ENCODE measurements at places on chromosomes 1 and 21.

- no peak for DNase-seq
Observed at GRCh38 chr1:165441166-165441880, 3.6 kb downstream of the RXRG start.

DNA sequence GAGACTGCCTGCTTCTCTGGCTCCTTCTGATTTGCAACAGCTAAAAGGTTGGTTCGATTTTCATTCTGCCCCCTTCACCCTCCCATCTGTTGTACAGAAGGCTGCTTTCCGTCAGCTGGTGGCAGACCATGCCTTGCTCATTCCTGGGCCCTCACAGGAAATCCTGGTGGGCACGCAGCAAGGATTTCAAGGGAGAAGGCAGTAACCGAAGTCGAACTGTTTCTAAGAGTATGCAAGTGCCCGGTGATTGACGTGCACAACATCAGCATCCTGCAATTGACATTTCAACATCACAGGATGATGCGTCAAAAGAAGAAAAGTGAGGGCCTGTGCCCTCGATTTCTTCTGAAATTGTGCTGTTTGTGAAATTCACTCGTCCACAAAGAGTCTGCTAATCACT lies 83.8 kb downstream of the PLPP3 start:
- no peak for DNase-seq

DNA sequence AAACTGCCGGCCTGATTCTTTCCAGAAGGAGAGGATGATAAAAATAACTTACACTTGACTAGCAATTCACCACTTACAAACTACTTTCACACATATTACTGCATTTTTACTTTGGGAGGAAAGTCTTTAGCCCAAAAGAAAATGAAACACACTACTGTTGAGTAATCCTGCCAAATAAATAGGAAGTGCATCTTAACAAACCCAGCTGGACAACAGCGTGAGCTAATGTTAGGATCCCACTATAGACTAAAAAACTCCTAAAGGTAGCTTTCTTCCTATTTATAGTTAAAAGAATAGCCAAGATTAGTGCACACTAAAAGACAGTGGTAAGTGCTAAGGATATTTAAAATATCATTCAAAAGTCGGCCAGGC lies 83.8 kb downstream of the HSF2BP start:
- no peak for DNase-seq

DNA sequence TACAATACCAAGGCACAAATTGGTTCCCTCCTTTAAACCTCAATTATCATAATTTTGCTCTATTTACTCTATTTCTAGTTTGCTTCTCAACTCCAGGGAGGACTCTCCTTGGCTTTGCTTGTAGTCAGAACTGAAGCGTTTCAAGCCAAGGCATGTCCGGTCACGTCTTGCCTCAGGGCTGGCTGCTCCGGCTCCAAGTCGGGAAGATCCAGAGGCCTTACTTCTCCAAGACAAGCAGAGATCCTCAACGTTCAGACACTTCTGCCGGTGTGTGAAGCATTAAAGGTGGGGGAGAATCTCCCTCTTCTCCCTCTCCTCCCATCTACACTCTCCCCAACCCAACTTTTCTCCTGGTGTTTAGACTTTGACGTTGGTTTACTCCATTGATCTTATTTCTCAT lies 7.2 kb upstream of the HHAT start:
- no peak for DNase-seq

DNA sequence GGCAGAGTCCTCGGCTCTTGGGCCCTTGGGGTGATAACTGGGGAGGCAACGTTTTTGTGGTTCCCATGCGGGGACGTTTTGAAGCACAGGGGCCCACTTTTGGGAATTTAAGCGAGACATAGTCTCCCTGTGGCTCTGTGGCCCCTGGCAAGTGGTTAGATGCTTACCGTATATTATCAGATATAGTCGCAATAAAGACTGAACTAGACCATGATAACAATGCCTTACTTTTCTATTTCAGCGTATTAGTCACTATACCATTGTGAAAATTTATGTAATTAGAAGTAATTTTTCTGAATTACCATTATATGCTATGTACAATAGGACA lies 538 bp upstream of the RCAN1 start:
- DNase-seq: no peak

GRCh38 chr1:112934577-112934976 lies 21.4 kb downstream of the SLC16A1 start:
- DNase-seq: peak; percentile 17

All from brain (organoid and tissue), 16 donors.